ENCODE measurements at places on chromosomes 7 and 10. TPM values are rescaled to one million over a fixed set of nuclear protein-coding genes. Genes with fewer than 3 reads are reported as not detected.
A peak's percentile ranks its signal among the peaks of the same experiment; 100 is the strongest.

The FAM25C gene
- total RNA-seq, result not detected

The EPO gene
- 4.2 TPM for total RNA-seq

The FAM25A gene
- total RNA-seq, result not detected

- peak; percentile 72 for DNase-seq
- H3K4me1 ChIP-seq, result peaks cover 13% of the 10 kb centered on the region
- no peaks in the 10 kb centered on the region for H3K27me3 ChIP-seq
- no peaks in the 10 kb centered on the region for H3K36me3 ChIP-seq
Measured at GRCh38 chr7:141702047-141702567, at the start of gene DENND11. DENND11 (minus strand) TSS chr7:141702166; CDS start chr7:141702153, 13 bp downstream.

GRCh38 chr10:43215758-43216455, 51.0 kb downstream of the RASGEF1A start:
- H3K27ac ChIP-seq, result no peak overlapping the region
- no peaks in the 10 kb centered on the region for H3K27me3 ChIP-seq
- no peaks in the 10 kb centered on the region for H3K36me3 ChIP-seq
- H3K4me1 ChIP-seq, result no peaks in the 10 kb centered on the region
- no peak overlapping the region for H3K4me3 ChIP-seq
- DNase-seq, result no peak

- no peaks in the 10 kb centered on the region for H3K36me3 ChIP-seq
- H3K4me3 ChIP-seq, result no peak overlapping the region
- H3K27me3 ChIP-seq, result no peaks in the 10 kb centered on the region
- H3K4me1 ChIP-seq, result no peaks in the 10 kb centered on the region
- no peak for DNase-seq
- H3K27ac ChIP-seq, result no peak overlapping the region
Measured at GRCh38 chr7:45563941-45564461, 10.2 kb upstream of the ADCY1 start.

GRCh38 chr10:19659920-19660655, 156.1 kb upstream of the PLXDC2 start:
- H3K4me3 ChIP-seq, result no peak overlapping the region
- no peaks in the 10 kb centered on the region for H3K36me3 ChIP-seq
- H3K27me3 ChIP-seq, result no peaks in the 10 kb centered on the region
- H3K27ac ChIP-seq, result no peak overlapping the region
- no peak for DNase-seq

DNA sequence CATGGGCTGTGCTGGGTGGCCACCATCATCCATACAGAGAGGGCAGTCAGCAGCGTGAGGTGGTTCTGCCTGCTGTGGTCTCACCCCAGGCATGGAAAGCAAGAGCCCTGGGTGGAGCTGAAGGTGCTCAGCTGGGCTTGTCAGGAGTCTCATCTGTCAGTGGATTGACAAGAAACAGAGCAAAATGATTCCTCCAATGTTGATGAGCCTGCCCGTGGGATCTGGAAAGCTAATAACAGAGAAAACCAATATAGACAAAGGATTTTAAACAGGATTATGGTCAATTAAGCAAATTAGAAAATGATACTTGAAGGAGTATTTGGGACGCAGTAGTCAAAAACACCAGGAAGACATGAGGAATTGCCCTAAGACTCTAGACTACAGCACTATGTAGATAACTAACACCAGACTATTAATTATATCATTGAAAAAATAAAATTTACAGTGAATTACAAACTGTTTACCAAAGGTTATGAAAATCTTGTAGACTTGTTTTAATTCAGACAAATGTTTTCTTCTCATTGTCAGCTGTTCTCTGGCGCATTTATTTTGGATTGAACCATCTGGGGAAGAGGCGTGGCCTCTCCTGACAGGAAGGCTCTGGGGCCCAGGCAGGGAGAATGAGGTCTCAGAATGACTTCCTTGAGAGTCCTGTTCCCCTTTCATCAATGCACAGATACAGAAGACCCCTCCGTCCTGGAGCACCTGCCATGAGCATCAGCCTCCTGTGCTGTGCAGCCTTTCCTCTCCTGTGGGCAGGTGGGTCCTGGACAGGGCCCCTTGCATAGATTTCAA, 211.2 kb upstream of the PRSS58 start:
- DNase-seq, result no peak
- H3K36me3 ChIP-seq, result no peaks in the 10 kb centered on the region
- H3K27ac ChIP-seq, result no peak overlapping the region
- no peak overlapping the region for H3K4me3 ChIP-seq

GRCh38 chr7:27173511-27173955, 587 bp downstream of the HOXA10 start:
- peaks cover 7% of the 10 kb centered on the region for H3K4me1 ChIP-seq
- H3K4me3 ChIP-seq, result no peak overlapping the region
- no peak overlapping the region for H3K27ac ChIP-seq
- no peaks in the 10 kb centered on the region for H3K36me3 ChIP-seq
- no peak for DNase-seq
